ENCODE measurements at places on chromosomes 1 and 21. TPM values are rescaled to one million over a fixed set of nuclear protein-coding genes. Genes with fewer than 3 reads are reported as not detected.

DNA sequence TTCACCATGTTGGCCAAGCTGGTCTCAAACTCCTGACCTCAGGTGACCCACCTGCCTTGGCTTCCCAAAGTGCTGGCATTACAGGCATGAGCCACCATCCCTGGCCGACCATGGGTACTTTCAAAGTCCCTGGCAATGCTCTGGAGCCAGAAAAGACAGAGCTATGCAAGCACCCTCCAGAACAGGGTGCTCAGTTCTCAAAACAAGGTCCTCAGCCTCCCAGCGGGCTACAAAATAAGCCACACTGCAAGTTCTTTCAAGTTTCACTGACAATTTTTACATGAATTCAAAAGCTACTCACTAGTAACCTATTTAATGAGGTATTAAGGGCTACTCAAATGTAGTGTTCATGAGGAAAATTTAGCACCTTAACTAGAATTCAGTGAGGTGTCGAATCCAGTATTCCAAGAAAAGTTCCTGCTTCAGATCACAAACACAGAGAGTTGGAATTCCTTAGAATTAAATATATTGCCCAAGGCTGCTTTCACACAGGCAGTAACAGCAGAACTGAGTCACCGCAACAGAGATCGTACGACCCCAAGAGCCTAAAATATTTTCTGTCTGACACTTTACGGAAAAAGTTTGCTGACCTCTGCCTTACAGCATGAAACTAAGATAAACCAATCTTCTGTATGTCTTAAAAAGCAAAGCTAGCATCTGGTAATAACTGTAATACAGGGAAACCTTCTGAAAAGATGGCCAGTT lies 60.7 kb downstream of the HSF2BP start:
- H3K27me3 ChIP-seq: no peaks in the 10 kb centered on the region
- DNase-seq: no peak
- H3K27ac ChIP-seq: no peak overlapping the region
- H3K4me1 ChIP-seq: peaks cover 13% of the 10 kb centered on the region
- no peaks in the 10 kb centered on the region for H3K36me3 ChIP-seq

GRCh38 chr1:70866542-70867264 lies 180.9 kb downstream of the PTGER3 start:
- H3K27me3 ChIP-seq: no peaks in the 10 kb centered on the region
- H3K4me3 ChIP-seq: no peak overlapping the region

DNA sequence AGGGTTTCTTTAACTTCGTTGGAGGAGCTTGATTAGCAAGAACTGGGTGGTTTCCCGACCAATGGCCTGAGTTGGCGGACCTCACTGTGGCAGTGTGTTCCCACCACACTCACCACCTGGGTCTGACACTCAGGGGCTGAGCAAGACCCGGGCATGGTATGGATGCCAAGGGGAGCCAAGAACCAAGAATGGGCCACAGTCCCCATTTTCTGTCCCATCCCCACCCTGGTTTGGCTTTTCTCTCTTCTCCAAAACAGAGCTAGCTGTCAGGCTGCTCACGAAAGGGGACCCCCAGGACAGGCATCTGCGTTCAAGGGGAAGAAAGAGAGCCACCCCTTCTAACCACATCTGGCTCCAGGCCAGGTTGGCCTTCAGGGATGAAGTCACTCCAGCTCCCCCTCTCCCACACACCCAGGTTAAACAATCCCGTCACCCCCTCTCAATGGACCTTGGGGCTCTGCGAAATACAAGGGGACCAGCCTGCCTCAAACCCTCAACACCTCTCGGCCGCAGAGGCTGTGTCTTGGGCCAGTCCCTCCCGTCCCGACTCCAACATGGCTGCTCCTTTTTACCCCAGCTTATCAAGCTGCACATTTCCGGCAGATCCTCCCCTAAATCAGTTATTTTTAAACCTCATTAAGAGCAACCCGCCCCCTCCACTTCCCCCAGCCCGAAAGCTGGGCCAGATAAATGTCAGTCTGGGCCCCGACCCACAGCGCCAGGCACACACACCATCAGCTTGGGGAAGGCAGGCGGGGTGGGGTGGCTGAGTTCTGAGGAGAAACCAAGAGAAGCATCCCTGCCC lies 3.4 kb downstream of the TAGLN2 start:
- no peaks in the 10 kb centered on the region for H3K27me3 ChIP-seq
- peak; percentile 51 for DNase-seq
- H3K4me3 ChIP-seq: peak overlapping the region; percentile 97
- peaks cover 71% of the 10 kb centered on the region for H3K4me1 ChIP-seq

- H3K4me1 ChIP-seq: peaks cover 36% of the 10 kb centered on the region
- no peaks in the 10 kb centered on the region for H3K27me3 ChIP-seq
- peaks cover 21% of the 10 kb centered on the region for H3K36me3 ChIP-seq
- no peak overlapping the region for H3K27ac ChIP-seq
- DNase-seq: no peak
These were observed 72.3 kb upstream of the ACTRT2 start for GRCh38 chr1:2948751-2949680.

- H3K27me3 ChIP-seq: no peaks in the 10 kb centered on the region
- DNase-seq: no peak
- H3K36me3 ChIP-seq: no peaks in the 10 kb centered on the region
- H3K4me3 ChIP-seq: no peak overlapping the region
- H3K4me1 ChIP-seq: peaks cover 6% of the 10 kb centered on the region
These were observed 352.5 kb downstream of the HHAT start for GRCh38 chr1:210681158-210681557.

- no peaks in the 10 kb centered on the region for H3K4me1 ChIP-seq
- peaks cover 42% of the 10 kb centered on the region for H3K27me3 ChIP-seq
- H3K4me3 ChIP-seq: no peak overlapping the region
- no peaks in the 10 kb centered on the region for H3K36me3 ChIP-seq
These were observed 229.3 kb downstream of the PRDM2 start for GRCh38 chr1:13929313-13929712.

LCE1B gene
- polyA plus RNA-seq: not detected

NBPF3 gene
- 0.33 TPM for polyA plus RNA-seq

NRDC gene
- 94.9 TPM for polyA plus RNA-seq

All from naive B cell (primary cell).